ENCODE measurements at places on chromosomes 3 and 15.

DNA sequence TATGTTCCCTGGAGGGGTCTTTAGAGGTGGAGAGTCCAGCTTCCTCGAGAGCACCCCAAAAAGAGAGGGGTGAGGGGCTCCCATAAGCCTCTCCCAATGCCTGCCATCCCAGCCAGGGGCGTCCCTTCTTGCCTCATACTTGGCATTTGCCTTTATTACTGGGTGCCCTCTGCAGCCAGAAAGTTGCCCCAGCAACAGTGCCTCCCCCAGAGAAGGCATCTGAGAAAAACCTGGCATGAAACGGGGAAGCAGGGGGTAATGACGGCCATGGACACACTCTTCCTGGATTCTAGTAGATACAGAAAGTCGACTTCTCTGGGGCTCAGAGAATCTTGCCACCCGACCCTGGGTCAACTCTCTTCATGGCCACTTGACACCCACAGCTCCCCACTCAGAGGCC, 90.1 kb downstream of the PCSK6 start:
- no peak for DNase-seq

DNA sequence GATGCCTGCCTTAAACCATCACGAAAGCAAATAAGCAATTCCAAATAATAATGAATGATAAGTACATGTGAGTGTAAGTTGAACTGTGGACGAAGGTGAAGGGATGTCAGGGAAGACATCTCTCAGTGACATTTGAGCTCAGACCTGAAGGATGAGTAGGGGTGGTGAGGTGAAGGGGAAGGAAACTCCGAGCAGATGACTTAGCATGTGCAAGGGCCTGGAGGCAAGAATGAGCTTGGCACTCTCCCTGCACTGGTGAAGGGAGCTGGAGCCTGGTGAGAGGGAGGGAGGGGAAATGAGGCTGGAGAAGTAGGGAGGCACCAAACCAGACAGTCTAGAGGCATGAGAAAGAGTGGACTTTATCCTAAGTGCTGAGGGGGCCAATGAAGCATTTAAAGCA, 84.3 kb downstream of the MTHFS start:
- DNase-seq = peak; percentile 4

GRCh38 chr3:180181387-180181786, 144.7 kb upstream of the PEX5L start:
- no peak for DNase-seq

DNA sequence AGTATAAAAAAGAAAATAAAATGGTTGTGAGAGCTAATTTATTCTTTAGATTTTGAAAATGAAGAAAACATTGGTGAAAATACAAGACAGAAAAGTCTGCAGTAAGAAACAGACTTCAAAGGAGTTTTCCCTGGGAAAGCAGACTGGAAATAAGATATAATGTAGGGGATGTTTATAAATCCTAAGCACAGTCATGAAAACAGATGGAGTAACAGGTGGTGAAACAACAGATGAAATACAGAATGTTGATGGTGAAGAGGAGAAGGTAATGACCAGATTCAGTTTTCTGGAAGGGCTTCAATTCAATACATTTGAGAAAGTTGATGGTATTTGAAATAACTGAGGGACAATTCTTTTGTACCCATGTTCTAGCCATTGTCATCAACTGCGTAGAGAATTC, 353.9 kb downstream of the CHL1 start:
- no peak for DNase-seq

GRCh38 chr15:86796521-86796920, 716.9 kb downstream of the AGBL1 start:
- no peak for DNase-seq

GRCh38 chr3:184827572-184827971, 15.6 kb downstream of the VPS8 start:
- DNase-seq = no peak

DNA sequence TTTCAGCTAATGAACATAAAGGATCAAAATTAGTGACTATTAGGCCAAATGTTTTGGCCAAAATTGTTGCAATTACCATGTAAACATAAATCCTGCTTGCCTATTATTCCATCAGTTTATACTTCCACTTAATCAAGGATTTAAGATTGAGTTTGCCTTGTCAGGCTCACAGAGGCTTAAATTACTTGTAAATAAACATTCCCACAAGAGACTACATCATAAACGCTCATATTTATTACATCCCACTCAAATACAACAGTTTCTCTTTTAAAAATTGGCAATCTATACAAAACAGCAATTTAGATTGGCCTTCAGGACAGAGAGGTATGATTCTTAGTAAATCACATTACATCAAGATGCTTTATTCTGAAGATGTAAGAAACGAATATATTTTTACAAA, 9.9 kb upstream of the MAP4 start:
- DNase-seq = no peak

DNA sequence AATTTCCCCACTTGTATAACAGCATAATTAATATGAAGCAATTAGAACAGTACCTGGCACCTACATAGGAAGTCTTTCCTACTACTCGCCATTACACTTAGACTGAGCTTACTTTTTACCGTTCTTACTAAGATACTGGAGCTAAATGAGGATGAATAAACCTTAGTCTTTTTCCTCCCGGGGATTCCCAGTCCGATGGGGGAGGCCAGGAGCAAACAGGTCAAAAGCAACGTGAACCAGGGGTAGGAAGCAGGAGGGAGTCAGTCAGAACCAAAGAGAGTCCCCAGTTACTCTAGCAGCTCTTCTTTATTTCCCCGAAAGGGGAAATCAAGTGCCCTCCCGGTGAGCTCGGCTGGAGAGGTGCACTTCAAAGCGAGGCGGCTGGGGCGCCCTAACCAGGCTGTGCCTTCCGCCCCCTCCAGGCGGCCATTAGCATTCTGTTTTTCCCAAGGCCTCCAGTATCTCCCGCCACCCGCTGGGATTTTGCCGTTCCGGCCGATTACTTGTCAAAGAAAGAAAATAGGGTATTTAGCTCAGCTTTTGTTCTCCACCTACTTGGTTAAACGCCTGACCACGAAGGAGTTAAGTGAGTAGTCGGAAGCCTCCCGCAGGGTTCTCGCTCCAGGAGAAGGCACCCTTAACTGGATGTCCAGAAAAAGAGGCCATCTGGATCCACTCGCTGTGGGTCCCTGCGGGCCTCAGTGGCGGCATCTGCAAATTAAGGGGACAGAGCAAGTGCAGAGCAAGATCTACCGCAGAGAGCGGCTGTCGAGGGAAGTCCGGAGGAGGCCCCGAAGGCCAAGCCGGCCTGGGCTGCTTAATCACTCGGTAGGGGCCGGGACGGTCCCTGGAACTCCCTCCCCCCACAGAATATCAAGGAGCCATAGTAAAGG, 6.3 kb upstream of the EOMES start:
- DNase-seq = no peak

- no peak for DNase-seq
Measured at GRCh38 chr3:183381673-183382072, 46.7 kb downstream of the MCF2L2 start.

DNA sequence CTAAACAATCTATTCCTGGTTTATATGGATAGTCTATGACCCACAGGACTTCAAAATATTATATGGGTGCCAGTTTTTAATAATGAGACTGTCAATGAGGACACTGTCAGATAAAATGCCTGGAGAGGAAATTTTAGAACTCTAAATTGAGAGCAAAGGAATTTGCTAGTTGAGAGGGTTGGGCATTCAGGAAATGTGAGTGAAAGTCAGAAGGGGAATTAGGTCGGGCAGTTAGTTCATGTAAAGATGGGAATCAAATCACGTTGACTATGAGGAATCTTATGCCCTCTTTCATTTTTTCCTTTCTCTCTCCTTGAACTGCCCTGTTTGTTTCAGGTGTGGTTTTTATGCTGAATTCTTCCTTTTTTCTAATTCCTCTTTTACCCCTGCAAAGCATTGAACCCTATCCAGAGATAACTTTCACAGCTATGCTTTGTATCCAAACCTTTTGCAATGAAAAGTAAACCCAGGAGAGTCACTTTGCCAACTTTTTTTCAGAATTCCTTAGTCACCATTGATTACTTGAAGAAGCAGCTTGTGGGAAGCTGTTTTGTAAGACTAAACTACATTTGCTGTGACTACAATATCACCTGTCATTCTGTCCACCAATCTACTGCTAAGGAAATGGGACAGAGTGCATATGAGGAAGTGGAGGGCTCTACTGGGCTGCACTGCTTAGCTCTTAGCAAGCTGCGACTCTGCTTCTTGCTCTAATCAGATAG, 27.8 kb downstream of the CHP1 start:
- peak; percentile 75 for DNase-seq

DNA sequence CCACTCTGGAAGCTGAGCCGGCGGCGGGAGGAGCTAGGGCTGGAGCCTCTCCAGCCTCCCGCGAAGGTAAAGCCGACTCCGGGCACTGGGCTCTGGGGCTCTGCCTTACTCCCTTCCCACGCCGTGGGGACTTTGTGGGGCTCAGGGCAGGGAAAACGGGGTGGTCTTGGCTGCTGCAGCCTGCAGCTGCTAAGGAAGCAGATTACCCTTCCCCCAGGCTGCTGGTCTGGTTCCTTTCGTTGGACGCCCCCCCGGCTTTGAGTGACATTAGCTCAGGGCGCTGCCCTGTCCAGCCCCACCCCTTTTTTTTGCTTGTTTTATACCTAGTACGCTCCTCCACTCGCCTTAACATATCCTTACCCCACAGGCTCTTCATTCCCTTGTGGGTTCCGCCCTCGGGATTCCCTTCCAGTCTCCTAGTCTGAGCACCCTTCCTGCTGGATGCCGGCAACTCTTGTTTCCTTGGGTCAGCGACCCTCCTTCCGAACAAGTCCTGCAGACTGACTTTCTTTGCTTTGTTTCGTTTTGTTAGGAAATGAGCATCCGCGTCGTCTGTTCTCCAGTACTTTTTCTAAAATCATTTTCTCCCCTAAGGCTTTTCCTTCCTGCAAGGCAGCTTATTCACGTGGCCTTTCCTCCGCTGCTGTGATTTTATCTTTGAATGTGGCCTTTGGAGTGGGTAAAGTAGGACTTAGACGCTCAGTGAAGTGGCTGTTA, 551 bp downstream of the DNAJC13 start:
- DNase-seq = peak; percentile 71

DNA sequence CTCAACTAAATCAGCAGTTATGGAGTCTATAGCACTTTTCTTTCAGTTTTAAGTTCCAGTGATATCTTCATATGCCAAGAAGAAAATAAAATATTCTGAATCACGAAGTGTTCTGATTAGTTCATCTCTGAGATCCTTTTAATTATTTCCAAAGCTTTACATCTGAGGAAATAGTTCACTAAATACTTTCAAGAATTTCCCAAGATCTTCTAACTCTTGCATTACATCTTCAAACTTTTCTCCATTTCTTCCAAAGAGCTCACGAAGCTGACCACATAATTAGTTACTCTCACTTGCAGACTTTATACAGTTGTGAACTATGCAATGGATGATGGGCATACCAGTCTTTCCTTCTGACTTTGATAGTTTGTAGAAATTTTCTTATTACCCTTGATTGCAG, 4.2 kb upstream of the RNF111 start:
- DNase-seq = no peak

- peak; percentile 20 for DNase-seq
Measured at GRCh38 chr3:184058029-184058428, 5.2 kb downstream of the HTR3C start.

DNA sequence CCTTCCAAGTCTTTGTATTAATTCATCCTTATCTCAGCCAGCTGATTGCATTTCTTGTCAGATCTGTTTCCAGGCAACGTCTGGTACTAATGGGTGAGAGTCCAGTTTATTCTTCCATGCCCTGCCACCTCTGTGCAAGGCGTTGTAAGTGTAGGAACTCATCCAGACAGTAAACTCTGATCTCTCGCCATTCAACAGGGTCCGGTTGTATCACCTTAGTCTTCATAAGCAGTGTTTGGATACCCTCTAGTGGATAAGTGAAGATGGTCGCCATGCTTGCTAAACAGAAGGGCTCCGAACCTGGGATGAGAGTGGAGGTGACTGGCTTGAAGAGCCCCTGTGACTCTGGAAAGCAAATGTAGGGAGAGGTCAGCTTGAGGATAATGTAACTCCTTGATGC, 51.6 kb upstream of the CMTM7 start:
- peak; percentile 56 for DNase-seq

DNA sequence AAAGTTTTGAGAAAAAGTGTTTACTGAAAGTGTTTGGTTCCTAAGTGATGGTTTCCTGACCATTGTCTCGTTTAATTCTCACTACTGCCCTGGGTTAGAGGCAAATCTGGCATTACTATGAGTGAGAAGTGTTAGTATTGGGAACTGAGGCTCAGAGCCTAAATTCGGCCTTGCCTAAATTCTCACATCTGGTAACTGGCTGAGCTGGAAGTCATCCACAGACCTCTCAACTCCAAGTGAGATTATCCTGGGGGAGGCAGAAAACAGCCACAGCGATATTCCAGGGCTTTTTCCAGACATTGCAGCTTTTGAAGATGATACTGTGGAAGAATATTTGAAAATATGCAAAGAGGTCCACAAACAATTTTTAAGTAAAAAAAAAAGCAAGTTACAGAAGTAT, 85.1 kb upstream of the TRA2B start:
- DNase-seq = no peak

GRCh38 chr3:142608631-142609030, 12.4 kb downstream of the PLS1 start:
- no peak for DNase-seq

GRCh38 chr15:59333401-59334075, 39.1 kb downstream of the MYO1E start:
- DNase-seq = no peak

DNA sequence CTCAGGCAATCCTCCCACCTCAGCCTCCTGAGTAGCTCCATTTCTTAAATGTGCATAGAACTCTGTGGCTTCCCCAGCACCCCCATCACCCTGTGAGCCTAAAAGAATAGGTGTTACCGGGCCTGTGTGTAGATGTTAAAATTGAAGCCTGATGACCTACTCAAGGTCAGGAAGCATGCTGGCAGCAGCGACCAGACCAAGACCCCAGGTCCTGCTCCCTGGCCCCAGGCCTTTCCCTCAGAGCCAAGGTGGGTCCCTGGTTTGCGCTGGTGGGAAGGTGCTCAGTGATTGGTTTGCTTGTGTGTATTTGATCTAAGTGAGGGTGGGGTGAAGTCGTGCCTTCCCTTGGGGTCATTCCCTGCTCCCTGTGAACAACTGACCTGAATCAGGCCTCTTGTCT, 18.4 kb upstream of the CRABP1 start:
- DNase-seq = no peak

GRCh38 chr3:101617478-101617877, 43.5 kb downstream of the PCNP start:
- no peak for DNase-seq

DNA sequence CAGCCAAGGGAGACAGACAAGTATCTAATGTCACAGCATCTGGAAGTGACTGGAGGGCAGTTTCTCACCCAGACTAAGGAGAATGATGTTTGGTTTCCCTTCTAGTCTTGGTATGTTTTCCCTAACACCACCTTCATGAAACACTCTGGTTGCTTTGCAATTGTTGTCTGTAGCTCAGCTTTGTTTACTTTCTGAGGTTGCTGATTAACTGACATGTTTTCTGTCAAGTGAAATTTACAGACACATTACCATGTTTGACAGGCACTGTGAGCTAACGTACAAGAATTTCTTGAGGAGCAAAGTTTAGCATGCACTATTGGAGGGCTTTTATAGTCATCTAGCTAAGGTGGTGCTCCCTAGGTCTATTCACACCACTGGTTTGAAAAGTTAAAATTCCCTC, 131.6 kb upstream of the NECTIN3 start:
- DNase-seq = no peak

GRCh38 chr3:152383136-152383606, 114.4 kb downstream of the MBNL1 start:
- no peak for DNase-seq

GRCh38 chr15:25939122-25939521, 76.0 kb upstream of the ATP10A start:
- no peak for DNase-seq

GRCh38 chr3:184910664-184911063, 98.7 kb downstream of the VPS8 start:
- DNase-seq = no peak

- DNase-seq = no peak
Measured at GRCh38 chr3:43270078-43270477, 16.3 kb upstream of the SNRK start.

- no peak for DNase-seq
Measured at GRCh38 chr15:54803134-54803808, 393.5 kb downstream of the RSL24D1 start.
